Activated B cell treated with CpG ODN at 0.5 μM for 24 hours (primary cell): ENCODE measurements at places on chromosomes 2 and 18.

DNA sequence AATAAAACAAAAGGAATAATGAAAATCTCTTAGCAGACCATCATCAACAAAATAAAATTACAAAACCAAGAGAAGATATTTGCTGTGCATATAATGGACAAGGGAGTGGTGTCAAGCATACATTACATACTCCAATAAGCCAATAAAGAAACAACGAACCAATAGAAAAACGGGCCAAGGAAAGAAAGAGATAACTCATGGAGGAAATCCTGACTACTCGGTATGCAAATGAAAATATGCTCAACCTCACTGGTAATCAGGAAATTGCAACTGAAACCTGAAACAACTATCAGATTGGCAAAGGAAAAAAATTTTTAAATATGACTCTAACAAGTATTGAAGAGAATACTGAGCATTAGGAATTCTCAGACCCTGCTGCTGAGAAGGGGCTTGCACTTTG is 84.7 kb downstream of the BCL2 start:
- peak overlapping the region; percentile 42 for H3K4me3 ChIP-seq
- peaks cover 59% of the 10 kb centered on the region for H3K4me1 ChIP-seq
- H3K27me3 ChIP-seq, result no peaks in the 10 kb centered on the region
- peak overlapping the region; percentile 38 for H3K27ac ChIP-seq
- peaks cover 51% of the 10 kb centered on the region for H3K36me3 ChIP-seq

- no peaks in the 10 kb centered on the region for H3K36me3 ChIP-seq
- no peak for DNase-seq
- H3K27ac ChIP-seq, result no peak overlapping the region
These were observed 244.0 kb downstream of the DYSF start for GRCh38 chr2:71697106-71698004.

DNA sequence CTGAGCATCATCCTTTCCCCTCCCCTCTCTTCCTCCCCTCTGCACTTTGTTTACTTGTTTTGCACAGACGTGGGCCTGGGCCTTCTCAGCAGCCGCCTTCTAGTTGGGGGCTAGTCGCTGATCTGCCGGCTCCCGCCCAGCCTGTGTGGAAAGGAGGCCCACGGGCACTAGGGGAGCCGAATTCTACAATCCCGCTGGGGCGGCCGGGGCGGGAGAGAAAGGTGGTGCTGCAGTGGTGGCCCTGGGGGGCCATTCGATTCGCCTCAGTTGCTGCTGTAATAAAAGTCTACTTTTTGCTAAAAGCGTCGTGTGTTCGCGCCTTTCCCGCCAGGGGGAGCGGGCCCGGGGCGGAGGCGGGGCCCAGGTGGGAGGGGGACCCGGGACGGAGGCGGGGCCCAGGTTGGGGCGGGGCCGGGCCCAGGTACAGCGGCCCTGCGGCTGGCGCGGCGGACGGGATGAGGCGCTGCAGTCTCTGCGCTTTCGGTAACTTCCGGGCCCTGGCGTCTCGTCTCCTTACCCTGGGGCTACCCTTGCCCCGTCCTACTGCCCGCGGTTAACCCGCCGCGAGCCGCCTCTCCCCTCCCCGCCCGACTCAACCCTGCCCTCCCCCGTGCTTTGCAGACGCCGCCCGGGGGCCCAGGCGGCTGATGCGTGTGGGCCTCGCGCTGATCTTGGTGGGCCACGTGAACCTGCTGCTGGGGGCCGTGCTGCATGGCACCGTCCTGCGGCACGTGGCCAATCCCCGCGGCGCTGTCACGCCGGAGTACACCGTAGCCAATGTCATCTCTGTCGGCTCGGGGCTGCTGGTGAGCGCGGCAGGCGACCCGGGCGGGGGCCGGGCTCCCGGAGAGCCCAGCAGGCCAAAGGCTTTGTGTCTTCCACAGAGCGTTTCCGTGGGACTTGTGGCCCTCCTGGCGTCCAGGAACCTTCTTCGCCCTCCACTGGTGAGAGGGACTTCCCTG is at the start of gene KRTCAP3:
Gene KRTCAP3 (plus strand): TSS at position 424 of the 962 bp plus-strand sequence. CDS start 32 bp downstream, at position 456.
- DNase-seq, result peak; percentile 68
- H3K4me1 ChIP-seq, result peaks cover 13% of the 10 kb centered on the region
- H3K27ac ChIP-seq, result peak within 1 kb of the TSS; percentile 30
- H3K4me3 ChIP-seq, result peak within 1 kb of the TSS; percentile 52

DNA sequence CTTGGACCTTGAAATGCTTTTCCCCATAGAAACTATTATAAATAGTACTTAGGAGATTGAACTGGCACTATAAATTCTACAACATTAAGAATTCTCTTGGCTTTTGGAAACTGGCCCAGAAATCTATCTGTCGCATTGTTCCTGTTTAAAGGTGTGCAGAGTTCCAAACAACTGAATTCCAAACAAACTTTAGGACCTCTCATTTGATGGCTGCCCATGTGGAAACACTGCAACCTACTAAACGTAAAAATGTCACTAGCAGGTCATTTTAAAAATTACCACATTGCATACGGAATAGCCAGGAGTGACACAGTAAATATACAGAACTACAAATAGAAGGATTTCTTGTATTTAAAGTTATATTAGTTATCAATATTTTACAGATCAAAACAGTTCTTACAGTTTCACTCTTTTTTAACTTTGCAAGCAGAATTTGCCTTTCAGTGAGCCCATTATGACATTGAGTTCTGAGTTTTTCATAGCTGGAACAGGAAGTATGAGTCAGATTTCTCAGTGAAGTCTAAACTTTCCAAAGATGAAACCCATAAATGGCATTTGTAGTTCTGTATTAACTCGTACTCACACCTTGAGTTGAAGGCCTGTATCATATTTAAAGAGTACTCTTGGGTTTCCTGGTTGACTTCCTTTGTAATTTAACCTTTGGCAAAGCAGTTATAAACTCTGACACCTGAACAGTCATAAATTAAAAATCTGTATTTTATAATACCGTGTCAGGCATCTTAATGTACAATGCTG is 142.3 kb upstream of the BOD1L2 start:
- H3K27me3 ChIP-seq, result no peaks in the 10 kb centered on the region
- H3K4me3 ChIP-seq, result no peak overlapping the region
- peak overlapping the region; percentile 56 for H3K27ac ChIP-seq

DNA sequence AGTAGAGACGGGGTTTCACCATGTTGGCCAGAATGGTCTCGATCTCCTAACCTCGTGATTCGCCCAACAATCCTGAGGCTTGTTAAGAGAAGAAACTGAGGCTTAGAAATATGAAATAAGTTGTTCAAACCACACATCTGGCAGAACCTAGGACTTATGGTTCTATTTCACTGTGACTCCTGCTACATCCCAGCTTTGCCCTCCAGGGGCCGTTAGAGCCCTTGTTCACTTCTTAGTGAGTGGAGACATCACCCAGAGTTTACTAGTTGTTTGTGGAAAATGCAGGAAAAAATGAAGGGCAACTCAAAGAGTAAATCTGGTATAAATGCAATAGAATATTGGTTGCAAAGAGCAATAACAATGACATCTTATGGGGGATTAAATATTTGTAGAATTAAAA is 43.9 kb downstream of the MARCHF4 start:
- no peak for DNase-seq
- no peaks in the 10 kb centered on the region for H3K4me1 ChIP-seq
- H3K27ac ChIP-seq, result no peak overlapping the region
- peaks cover 8% of the 10 kb centered on the region for H3K27me3 ChIP-seq

- H3K4me1 ChIP-seq, result no peaks in the 10 kb centered on the region
- H3K27ac ChIP-seq, result no peak overlapping the region
- H3K27me3 ChIP-seq, result no peaks in the 10 kb centered on the region
- H3K36me3 ChIP-seq, result no peaks in the 10 kb centered on the region
- DNase-seq, result no peak
These were observed 680.8 kb downstream of the NYAP2 start for GRCh38 chr2:226080334-226080733.

DNA sequence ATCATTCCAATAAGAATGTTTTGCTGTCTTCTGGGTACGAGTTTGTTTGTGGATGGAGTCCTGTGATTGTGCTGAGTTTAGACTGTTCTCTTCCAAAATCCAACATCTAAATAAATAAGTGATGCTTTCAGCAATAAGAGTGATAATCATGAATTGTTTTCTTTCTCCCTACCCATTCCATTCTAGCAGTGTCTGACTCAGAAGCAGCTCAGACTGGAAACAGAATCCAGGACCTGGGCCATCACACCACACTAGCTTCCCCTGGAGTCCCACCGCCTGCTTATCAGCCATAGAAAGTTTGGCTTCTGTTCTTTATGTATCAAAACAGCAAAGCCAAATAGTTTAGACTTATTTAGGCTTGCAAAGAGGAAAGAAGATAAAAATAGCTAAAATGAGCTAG is 76.4 kb upstream of the CNGA3 start:
- H3K27ac ChIP-seq, result no peak overlapping the region
- H3K27me3 ChIP-seq, result peaks cover 7% of the 10 kb centered on the region
- no peak for DNase-seq

DNA sequence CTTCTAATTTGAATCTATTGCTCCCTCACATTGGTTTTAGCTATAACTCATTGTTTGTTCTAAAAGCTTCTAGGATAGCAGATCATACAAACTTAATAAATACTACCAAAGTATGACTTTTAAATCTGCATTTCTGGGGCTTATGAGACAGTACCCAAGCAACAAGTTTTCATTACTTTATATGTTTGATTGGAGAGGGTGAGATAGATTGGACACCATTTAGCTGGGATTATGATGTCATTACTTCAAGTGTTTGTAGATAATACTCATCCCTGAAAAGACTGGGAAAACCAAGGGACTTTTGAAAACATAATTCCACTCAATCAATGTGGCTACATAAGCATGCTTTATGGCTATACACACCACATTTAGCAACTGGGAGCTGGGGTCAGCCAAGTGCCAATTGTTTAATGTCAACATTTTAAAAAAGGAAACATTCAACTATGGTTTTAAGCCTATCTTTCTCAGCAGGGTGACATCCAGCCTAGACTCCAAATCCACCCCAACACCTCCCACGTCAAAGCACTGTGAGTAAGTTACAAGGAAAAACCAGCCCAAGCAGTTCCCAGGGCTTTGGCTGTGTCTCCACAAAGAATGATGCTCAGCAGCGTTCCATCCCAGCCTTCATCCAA is 119.9 kb downstream of the ETAA1 start:
- no peaks in the 10 kb centered on the region for H3K4me1 ChIP-seq
- no peak for DNase-seq
- no peak overlapping the region for H3K27ac ChIP-seq
- H3K4me3 ChIP-seq, result no peak overlapping the region

DNA sequence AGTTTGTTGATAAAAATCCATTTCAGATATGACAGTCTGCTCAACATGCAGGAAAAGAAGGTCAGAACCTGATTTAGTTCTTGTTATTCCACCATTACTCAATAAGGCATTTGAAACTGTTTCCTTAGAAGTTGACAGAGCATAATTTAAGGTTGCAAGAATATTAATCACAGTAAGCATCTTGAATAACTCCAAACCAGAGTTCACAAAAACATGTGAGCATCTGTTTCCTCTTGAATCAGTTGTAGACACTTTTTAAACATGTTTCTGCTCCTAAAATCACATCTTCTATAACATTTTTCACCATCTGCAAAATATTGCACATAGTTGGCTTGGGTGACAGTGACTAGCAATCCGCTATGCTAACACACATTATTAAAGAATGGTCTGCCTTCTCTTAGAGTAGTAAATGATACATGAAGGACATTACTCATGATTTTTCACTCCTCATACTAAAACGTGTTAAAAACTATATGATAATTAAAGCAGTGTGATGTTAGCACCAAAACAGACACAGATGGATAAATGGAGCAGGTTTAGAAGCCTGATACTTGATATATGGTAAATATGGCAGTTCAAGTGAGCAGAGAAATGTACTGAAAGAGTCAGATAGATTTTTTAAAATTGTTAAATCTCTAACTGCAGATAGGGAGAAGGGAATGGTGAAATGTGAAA is 30.3 kb downstream of the AKAIN1 start:
- H3K4me3 ChIP-seq, result no peak overlapping the region
- H3K27ac ChIP-seq, result no peak overlapping the region
- no peaks in the 10 kb centered on the region for H3K27me3 ChIP-seq
- DNase-seq, result no peak
- H3K36me3 ChIP-seq, result no peaks in the 10 kb centered on the region

- DNase-seq, result no peak
- no peaks in the 10 kb centered on the region for H3K4me1 ChIP-seq
- H3K27me3 ChIP-seq, result no peaks in the 10 kb centered on the region
- no peak overlapping the region for H3K4me3 ChIP-seq
- H3K27ac ChIP-seq, result no peak overlapping the region
These were observed 140.9 kb upstream of the CRIM1 start for GRCh38 chr2:36214691-36215090.

DNA sequence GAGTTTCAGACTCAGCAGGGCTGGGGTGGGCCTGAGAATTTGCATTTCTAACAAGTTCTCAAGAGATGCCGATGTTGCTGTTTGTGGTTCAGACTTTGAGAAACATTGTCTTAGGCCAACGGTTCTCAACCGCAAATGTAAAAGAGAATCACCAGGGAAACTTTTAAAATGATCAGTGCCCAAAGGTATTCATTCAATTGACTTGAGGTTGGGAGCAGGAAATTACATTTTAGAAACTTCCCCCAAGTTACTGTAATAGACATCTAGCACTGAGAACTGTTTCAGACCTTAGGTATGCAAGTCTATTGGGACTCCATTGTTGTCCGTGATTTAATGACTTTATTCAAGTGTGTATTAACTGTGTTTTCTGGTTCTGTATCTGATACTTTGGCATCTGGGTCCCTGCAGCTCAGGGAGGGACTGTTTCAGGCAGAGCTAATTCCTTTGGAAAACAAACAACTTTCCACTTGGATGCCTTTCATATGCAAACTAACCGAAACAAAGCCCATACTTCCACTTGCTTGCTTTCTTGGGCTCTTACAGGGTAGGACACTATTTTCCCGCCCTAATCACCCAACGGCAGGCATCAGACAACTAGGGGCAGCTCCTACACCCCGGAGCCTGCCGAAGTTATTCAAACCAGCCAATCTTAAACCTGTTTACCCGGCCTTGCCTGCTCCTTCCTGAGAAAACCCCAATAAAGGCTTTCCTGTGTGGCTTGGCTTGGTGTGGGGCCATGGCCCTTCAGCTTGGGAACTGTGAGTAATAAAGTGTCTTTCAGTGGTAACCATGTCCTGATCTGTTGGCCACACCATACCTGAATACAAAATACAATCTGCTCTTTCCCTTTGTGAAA is 97.6 kb downstream of the POLE4 start:
- no peak overlapping the region for H3K4me3 ChIP-seq
- no peak overlapping the region for H3K27ac ChIP-seq
- no peaks in the 10 kb centered on the region for H3K27me3 ChIP-seq
- H3K4me1 ChIP-seq, result no peaks in the 10 kb centered on the region
- DNase-seq, result no peak
- H3K36me3 ChIP-seq, result no peaks in the 10 kb centered on the region

GRCh38 chr2:47127862-47128543 is 27.1 kb downstream of the STPG4 start:
- H3K27ac ChIP-seq, result no peak overlapping the region
- H3K27me3 ChIP-seq, result no peaks in the 10 kb centered on the region
- no peaks in the 10 kb centered on the region for H3K4me1 ChIP-seq
- H3K36me3 ChIP-seq, result peaks cover 3% of the 10 kb centered on the region
- DNase-seq, result no peak

- H3K4me3 ChIP-seq, result no peak overlapping the region
- H3K27ac ChIP-seq, result no peak overlapping the region
- peaks cover 24% of the 10 kb centered on the region for H3K36me3 ChIP-seq
- H3K27me3 ChIP-seq, result no peaks in the 10 kb centered on the region
- peaks cover 15% of the 10 kb centered on the region for H3K4me1 ChIP-seq
These were observed 42.0 kb downstream of the GORASP2 start for GRCh38 chr2:170971071-170971470.

- no peak overlapping the region for H3K27ac ChIP-seq
- H3K4me3 ChIP-seq, result no peak overlapping the region
- H3K27me3 ChIP-seq, result no peaks in the 10 kb centered on the region
- no peaks in the 10 kb centered on the region for H3K36me3 ChIP-seq
- no peaks in the 10 kb centered on the region for H3K4me1 ChIP-seq
- no peak for DNase-seq
These were observed 213.4 kb downstream of the LTBP1 start for GRCh38 chr2:33160191-33160590.
